ENCODE measurements at places on chromosomes 12 and 14.
A peak's percentile ranks its signal among the peaks of the same experiment; 100 is the strongest.

- DNase-seq = no peak
Observed at GRCh38 chr14:94805680-94806288, 35.9 kb upstream of the GSC start.

DNA sequence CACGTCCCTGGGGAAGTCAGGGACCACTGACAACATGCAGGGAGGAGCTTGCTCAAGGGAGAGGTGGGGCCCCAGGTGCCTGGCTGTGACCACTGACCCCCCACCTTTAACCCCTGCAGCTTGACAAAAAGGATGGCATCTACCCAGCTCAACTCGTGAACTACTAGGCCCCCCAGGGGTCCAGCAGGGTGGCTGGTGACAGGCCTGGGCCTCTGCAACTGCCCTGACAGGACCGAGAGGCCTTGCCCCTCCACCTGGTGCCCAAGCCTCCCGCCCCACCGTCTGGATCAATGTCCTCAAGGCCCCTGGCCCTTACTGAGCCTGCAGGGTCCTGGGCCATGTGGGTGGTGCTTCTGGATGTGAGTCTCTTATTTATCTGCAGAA is 26.3 kb downstream of the HIP1R start:
- DNase-seq = no peak

DNA sequence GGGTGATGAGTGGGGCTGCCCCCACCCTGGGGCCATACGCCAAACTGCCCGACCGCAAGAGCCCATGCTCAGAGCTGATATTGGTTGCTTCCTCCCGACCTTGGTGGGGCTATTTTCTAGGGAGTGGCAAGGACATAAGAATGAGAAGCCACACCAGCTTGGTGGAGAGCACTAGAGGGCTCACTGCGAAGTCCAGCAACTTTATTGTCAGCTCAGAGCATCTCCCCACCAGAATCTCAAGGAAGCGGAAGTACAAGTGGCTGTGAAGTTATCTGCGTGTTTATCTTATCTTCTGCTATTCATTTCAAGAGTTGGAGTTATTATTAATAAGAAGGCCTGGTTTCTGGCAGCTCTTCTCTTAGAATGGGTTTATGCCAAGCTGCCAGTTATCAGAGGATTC is 4.9 kb upstream of the PLXNC1 start:
- DNase-seq = no peak

GRCh38 chr12:52254965-52255751 is 19.3 kb upstream of the KRT86 start:
- no peak for DNase-seq

DNA sequence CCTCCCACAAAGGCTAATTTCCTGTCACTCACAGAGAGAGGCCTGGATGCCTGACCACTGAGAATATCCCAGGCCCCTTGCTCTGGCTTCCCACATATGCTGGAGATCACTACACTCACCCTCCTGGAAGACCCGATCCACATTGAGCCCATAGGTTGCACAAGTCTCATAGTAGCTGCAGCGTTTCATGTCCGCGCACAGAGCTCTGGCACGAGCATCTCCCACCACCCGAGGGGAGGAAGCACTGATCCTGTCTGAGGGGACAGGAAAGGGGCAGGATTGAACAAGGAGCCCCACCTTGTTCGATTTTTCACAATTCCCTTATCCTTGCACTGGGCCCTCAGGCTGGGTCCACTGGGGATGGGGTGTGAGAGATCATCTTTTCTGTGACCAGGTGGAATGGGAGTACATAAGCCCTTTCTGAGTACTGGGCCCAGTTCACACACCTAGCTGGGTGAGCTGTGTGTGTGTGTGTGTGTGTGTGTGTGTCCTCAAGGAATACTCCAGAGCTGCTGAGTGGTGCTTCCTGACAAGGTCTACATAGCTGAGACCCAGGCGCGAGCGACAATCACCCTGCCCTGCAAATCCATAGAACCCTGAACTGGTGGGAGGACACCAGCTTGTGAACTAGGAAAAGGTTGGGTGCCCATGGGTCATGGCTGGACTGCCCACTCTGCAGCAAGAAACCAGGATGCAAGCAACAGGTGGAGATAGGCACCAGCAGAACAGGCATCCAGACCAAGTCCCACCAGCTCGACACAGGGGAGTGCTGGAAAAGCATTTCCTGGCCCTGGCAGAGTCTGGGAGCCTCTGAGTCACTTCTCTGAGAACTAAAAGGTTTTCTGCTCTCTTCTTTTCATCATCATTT is 5.6 kb downstream of the AGAP2 start:
- no peak for DNase-seq

GRCh38 chr12:13340149-13340548 is 143.6 kb downstream of the EMP1 start:
- DNase-seq = no peak

- no peak for DNase-seq
Observed at GRCh38 chr14:28629328-28630004, 137.1 kb upstream of the FOXG1 start.

DNA sequence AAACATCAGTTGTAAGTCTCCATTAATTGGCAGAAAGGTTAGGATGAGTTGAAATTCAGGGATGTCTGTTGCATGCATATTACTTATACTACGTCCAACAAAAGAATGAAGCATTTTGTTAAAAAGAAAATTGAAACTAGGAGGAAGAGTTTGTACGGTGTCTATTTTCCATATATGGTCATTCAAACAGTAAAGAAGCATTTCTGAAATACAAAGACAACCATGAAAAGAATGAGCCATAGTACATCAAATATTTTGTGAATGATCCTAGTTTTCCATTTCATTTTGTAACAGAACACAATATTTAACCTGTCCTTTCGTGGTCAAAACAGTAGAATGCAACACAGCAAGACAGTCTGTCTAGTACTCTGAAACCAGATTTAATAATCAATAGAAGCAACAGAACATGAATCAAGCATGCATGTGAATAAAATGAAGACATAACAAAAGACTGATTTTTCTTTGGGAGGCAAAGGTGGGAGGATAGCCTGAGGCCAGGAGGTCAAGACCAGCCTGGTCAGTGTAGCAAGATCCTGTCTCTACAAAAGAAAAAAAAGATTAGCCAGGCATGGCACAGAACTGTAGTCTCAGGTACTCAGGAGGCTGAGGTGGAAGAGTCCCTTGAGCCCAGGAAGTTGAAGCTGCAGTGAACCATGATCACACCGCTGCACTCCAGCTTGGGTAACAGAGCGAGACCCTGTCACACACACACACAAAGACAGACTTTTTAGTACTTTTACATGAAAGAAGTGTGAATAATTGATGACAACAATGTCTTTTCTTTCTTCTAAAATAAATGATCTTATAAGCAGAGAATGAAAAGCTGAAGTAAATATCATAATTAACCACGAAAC is 156.0 kb downstream of the LRIG3 start:
- no peak for DNase-seq

DNA sequence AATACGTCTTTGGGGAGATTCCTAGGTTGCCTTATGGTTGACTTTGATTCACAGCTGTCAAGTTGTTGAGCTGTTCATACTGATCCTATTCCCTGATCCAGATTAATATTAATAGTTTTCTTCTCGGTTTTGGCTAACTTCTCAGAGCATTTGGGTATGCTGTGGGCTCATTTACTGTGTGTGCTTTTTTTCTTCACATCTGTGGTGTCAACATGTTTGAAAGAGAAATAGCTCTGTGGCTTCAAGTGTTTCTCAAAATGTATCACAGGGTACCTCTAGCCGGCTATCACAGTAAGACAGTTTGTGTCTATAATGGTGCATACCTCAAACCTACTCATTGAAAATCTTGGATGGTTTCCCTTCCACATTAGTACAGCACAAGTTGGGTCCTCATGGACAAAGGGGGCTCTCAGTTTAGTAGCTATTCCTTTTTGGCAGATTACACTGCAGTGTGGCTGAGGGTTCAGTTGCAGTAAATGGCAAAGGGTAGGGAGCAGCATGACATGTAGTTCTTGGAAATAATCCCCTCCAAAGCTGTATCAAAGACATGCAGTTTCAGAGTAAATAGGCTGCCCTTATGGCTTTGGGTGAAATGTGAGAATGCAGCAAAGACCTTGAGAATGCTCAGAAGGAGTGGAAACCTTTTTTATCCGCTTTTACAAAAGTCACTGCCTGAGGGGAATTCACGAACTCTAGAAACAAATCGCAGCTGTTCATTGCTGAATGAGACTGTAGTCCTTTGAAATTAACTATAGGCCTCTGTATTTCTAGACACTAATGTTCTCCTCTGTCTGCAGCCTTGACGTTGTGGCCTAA is 102.4 kb upstream of the ATF1 start:
- no peak for DNase-seq

DNA sequence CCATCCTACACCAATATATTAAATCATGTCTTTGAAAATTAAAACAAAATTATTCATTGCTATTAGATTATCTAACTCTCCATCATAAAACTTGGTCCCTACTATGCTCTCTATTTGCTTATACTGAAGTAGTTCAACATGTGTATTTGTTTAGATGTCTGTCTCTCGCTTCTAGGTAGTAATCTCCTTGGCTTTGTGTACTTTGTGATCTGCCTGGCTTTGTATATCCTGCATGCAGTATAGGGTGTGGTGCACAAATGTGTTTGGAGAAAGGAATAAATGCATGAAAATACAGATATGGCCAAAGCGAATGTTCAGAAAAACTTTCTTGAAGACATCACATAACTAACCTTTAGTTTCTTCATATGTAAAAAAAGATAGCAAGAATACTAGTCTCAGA is 246.6 kb upstream of the LRFN5 start:
- DNase-seq = no peak

DNA sequence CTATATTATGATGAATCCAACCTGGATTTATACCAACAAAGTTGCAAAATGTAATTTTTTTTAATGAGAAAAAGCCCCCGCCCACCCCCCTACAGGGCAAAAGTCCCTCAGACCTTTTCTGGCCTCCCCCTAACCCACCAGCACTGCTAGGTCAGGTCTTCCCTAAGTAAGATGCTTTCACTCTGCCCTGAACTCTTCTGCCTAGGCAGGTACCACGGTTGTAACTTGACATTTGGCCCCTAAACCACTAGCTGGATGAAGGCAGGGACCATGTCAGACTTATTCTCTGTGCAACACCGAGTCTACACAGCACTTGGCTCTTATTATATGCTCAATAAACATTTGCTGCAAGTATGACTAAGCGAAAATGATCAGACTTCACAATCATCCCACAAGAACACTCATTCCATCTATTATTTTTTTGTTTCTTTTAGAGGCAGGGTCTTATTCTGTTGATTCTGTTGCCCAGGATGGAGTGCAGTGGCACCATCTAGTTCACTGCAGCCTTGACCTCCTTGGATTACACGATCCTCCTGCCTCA is 63.2 kb downstream of the SPRING1 start:
- DNase-seq = no peak

GRCh38 chr12:8089716-8090115 is 7.6 kb downstream of the NECAP1 start:
- DNase-seq = no peak

- DNase-seq = no peak
Observed at GRCh38 chr14:55025948-55026347, 951 bp downstream of the WDHD1 start.

- DNase-seq = no peak
Observed at GRCh38 chr12:55641595-55641994, 4.9 kb downstream of the OR10P1 start.

GRCh38 chr14:61355892-61356325 is 34.5 kb downstream of the PRKCH start:
- no peak for DNase-seq

DNA sequence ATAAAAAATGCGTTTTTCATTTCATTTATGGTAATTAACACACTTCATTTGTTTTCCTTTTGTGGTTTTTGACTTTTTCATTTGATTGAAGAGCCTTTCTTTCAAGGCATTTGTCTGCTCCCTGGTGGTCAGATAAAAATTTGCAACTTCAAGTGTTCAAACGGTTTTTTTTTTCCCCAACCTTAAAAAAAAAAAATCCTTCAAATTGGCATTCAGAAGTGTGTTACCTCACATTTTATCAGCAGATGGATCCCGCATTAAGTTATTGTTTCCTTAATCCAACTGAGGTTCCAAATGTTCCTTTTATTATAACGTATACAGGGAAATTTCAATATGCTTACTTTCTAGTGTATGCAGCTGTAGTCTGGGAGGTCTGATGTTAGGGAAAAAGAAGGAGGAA is 47.2 kb downstream of the MYF5 start:
- peak; percentile 66 for DNase-seq

GRCh38 chr12:54412786-54413185 is 6.3 kb downstream of the ITGA5 start:
- no peak for DNase-seq

- no peak for DNase-seq
Observed at GRCh38 chr12:132955094-132956010, 754 bp downstream of the ZNF605 start.

- DNase-seq = no peak
Observed at GRCh38 chr12:26846416-26846815, 13.4 kb upstream of the ITPR2 start.

DNA sequence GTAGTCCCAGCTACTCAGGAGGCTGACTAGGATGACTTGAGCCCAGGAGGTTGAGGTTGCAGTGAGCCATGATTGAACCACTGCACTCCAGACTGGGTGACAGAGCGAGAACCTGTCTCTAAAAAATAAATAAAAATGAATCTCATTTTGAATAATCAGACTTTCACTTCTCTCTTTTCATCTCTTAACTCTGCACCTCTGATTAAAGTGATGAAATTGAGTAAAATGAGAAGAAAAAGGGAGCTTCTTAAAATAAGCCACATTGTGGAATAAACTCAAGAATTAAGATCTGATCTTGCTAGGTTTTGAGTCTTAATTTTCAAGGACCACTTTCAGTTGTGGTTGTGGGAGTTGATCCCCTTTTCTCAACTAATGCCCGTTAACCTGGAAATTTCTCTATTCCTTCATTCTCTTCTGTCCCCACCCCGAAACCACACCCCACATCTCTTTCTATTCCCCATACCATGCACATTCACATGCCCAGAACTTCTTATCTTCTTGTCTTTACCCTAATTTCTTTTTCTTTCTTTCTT is 70.9 kb upstream of the ETV6 start:
- DNase-seq = no peak

- no peak for DNase-seq
Observed at GRCh38 chr14:36451310-36452065, 68.5 kb downstream of the NKX2-1 start.

GRCh38 chr12:104750061-104750460 is 208.0 kb downstream of the SLC41A2 start:
- no peak for DNase-seq

GRCh38 chr14:22047115-22047514 is 373.5 kb upstream of the OR4E1 start:
- DNase-seq = no peak
